ENCODE measurements at places on chromosomes 5 and 9.

GRCh38 chr9:98692392-98692791 lies 16.3 kb downstream of the GABBR2 start:
- no peak for DNase-seq

DNA sequence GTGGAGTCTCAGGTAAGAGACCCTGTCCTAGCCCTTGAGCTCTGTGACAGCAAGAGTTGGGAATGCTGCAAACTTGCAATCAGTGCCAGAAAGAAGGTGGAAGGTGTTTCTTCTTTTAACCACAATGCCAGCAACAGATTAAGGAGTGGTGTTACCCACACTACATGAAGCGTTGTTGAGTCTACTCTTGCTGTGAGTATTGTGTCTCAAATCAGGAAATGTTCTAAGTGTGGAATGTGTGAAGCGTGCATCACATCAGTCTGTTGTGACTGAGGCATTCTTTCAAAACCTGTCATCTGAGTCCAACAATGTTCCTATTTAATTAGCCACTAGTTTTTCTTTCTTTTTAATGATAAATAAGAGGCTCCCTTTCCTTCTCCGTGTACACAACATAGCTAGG lies 2.9 kb upstream of the LURAP1L start:
- DNase-seq = no peak

- no peak for DNase-seq
Observed at GRCh38 chr9:5479994-5480694, 29.8 kb downstream of the CD274 start.

- DNase-seq = no peak
Observed at GRCh38 chr9:137387114-137387890, 35.7 kb downstream of the EXD3 start.

DNA sequence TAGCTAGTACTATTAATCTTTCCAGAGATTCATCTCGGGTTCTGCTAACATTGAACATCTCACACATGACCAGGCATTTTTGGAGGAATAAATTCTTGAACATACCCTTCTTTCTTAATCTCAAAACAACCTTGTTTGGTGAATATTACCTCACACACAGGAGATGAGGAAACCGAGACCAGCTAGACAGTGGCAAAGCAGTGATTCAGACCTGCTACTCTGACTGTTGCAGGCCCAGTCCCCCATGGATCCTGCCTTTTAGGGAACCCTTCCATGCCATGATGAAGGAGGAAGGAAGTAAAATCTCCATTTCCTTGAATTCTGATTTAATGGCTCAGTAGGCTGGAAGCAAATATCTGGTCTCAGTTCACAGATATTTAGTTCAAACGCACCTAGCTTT lies 2.6 kb downstream of the PCSK5 start:
- no peak for DNase-seq

DNA sequence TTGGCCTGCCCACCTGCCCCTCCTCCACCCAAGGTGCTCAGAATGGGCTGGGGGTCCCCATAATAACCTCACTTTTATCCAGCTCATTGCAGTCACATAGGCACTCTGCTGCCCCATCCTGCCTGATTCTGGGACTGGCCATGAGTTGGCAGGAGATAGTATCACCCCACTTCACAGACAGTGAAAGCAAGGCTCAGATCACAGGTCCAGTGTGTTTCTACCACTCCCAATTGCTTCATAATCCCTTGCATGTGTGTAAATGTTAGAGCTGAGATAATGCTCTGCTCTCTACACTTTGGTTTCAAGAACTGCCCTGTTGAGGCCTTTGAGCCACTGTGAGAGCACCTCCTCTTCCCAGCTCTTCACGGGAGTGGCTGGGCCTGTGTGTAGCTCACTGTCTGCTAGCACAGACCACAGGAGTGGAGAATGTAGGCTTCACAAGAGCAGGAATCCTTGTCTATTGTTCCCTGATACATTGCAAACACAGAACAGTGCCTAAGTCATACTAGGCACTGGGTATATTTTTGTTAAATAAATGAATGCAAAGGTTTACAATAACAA lies 8.4 kb downstream of the PCYOX1L start:
- DNase-seq = no peak

DNA sequence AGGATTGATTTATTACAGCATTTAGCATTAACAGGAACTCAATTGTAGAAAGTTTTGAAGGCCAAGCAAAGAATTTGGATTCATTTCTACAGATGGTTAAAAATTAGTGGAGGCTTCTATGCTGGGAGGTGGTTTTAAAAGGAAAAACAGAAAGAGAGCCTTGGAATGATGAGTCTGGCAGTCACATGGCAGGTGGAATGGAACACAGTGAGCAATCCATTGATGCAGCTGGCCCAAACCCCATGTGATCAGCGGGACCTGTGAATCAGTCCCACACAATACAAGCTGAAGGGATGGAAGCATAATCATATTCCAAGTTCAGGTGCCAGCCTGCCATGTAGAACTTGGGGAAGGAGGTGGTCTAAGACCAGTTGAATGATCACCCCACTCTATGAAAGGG lies 147.9 kb downstream of the PIP5K1B start:
- no peak for DNase-seq

- DNase-seq = no peak
Observed at GRCh38 chr5:9502050-9502834, 43.6 kb downstream of the SEMA5A start.

GRCh38 chr5:134905246-134905996 lies 490 bp downstream of the PCBD2 start:
- DNase-seq = peak; percentile 80

- DNase-seq = no peak
Observed at GRCh38 chr5:87418506-87418905, 5.8 kb upstream of the CCNH start.

DNA sequence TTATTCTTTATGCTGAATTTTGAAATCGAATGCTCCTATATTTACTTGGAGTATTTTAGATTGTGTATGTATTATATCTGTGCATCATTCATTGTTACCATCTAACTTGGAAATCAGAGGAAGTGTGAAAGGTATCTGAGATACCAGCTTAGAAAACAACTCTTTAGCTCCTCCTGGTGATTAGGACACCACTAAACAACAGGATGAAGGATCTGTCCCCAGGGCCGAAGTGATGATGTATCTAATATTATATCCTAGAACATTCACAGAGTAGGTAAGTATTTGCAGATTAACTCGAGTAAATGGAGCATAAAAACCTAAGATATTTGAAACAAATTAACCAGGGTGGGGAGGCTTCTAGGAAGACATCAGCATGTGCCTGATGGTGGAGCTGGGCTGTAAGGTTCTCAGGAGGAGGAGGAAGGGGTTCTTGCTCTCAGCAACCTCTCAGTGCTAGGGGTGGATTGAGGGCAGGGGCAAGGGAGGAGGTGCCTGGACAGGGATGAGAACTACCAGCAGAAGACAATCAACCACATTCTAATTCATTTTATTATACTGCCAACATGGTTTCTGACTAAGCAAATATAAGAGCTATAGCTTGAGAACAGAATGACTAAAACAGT lies 2.6 kb upstream of the NFIL3 start:
- DNase-seq = peak; percentile 47

DNA sequence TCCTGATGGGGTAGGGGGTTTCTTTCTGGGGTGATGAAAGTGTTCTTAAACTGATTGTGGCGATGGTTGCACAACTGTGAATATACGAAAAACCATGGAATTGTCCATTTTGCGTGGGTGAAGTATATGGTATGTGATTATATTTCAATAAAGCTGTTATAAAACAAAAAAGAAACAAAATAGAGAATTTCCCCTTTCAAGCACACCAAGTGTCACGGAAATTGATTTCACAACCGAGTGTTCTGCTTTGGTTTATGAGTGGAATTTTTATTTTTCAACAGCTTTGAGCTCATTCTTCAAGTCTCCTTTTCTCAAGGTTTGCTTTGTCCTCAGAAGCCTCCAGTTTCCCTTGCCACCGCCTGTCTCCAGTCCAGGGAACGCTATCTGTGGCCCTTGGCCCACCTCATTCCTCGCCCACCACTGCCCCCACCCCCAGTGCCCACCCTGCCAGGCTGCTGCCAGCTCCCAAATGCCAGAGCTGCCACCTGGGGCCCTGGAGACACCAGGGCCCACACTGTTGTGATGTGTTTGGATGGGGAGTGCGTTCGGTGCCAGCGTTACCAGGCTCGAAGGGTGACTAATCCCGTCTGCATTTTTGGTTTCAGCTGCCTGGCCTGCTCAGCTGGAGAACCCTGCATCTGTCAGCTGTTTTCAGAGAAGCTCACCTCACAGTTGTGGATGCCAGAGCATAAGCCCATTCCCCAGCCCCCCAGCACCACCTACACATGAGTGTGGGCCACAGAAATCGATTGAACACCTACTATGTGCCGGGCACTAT lies 30.4 kb downstream of the DUSP1 start:
- DNase-seq = no peak

DNA sequence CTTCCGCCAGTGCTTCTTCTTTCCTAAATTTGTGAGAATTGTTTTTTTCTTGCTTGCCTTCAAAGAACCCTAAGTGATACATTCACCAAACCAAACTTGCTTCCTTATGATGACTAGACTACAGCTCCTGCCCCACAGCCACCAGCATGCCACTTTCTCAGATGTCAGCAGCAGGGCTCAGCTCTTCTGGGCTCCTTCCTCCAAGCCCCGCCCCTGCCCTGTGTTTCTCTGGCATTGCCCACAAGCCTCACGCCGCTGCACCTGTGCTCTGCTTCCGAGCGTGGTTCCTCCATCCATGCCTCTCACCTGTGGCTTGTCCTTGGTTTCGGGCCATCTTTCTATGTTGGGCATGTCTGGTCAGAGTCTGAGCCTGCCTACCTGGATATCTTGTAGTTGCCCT lies 10.6 kb downstream of the UNC5A start:
- DNase-seq = no peak

GRCh38 chr5:56802205-56802604 lies 13.1 kb upstream of the MAP3K1 start:
- no peak for DNase-seq

DNA sequence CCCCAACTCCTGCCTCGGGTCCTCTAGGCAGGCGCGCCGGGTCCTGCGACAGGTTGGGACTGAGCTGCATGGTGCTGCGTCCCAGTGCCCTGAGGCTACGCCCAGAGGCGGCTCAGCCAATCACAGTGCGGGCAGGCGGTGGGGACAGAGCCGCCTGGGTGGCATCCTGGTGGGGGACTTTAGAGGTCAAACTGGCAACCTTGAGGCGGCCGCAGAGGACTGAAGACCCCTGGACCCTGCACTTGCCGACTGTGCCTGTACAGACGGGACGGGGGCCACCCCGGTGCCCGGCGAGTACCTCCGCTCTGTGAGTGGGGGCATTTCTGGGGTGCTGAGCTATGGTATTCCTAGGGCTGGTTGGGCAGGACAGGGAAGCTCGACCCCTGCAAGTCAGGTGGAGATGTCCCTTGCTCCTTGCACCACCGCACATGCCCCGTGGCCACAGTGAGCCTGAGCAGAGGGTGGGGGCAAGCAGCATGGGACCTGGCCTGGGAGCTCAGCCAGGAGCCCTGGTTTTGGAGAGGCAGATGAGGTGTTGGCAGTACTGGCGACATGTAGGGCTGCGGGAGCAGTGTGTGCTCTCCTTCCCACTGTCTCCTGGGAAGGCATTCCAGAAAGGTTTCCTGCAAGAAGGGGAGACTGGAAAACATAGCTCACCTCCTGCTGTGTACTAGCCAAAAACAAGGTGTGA lies 45.5 kb downstream of the CTSL start:
- no peak for DNase-seq

GRCh38 chr5:107478068-107478641 lies 192.6 kb downstream of the EFNA5 start:
- DNase-seq = no peak

DNA sequence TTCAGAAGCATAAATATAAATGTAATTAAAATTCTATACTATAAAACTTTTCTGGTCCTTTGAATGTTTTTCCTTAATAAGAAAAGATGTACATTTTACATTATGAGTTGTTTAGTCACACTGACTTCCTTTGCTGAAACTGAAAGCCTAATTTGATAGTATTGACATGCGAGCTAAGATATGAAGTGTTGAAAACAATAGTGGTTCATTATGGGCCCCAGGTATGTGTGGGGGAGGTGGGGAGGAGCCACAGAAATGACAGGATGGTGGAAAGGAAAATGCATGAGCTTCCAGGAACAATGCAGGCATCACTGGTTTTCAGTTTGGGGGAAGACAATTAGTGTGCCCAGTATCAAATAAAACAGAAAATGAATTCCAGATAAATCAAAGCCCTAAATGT lies 35.4 kb upstream of the RLN1 start:
- DNase-seq = no peak

DNA sequence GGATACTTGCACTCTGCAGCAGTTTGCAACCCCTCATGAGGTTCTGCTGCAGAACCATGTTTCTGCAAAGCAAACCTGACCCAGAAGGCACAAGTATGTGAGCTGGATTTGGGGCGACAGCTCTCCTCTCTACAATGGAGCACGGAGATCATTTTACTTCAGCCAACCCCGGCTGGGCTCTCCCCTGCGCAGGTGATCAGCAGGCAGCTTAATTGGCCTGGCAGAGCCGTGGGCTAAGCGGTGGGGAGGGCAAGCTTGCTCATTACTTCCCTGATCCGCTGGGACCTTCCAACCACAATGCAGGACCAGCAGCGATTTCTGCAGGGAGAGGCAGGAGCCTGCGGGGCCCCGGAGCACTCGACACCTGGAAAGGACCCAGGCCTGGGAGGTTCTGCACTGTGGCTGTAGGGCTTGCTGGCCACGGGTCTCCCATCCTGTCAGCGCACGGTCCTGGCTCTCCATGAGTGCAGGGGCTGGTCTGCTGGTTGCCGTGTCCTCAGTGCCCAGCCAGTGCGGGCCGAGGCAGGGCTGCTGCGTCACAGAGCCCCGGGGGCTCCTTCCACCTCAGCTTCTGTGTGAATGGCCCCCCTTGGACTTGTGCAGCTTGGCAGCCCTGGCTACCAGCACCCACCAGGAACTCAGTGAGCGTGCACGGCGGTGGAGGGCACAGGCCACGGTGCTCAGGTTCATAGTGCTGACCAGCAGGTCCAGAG lies 51.8 kb upstream of the RAPGEF1 start:
- no peak for DNase-seq

GRCh38 chr5:157306692-157307471 lies 41.0 kb downstream of the CYFIP2 start:
- no peak for DNase-seq

- no peak for DNase-seq
Observed at GRCh38 chr9:78144008-78144381, 91.9 kb upstream of the CEP78 start.

- DNase-seq = no peak
Observed at GRCh38 chr5:69293882-69294281, 38.7 kb downstream of the CCDC125 start.

DNA sequence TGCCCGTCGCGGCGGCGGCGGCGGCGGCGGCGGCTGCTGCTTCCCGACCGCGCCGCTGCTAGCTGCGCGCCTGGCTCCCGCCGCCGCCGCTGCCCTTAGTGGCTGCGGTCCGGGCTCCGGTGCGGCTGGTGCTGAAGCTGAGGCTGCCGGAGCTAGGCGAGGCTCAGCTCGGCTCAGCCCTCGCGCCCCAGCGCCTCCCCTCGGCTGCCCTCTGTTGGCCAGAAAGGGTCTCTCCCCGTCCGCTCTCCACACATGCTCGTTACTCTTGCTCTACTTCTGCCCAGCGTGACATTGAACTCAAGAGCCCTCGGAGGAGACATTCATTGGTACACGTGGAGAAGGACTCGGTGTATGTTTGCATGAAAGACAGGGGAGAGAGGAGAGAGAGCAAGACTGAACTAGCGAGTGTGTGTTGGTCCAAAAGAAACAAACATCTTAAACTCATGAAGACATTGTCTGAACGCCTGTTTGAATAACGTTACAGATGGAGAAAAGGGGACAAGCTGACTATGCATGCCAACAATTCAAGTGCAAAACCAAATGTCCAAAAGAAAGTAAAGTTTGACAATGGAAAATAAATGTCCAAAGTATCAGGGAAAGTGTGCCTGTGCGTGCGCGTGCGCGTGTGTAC lies at the start of gene HCN1:
Gene HCN1, minus strand, starts transcription at position 175 of the 631 bp plus-strand sequence.
- DNase-seq = peak; percentile 68

- no peak for DNase-seq
Observed at GRCh38 chr9:73180403-73180802, 28.7 kb downstream of the ANXA1 start.

GRCh38 chr5:131671994-131672655 lies 37.1 kb upstream of the RAPGEF6 start:
- peak; percentile 90 for DNase-seq

Measured in hippocampal formation (tissue), 2 donors.